ENCODE measurements at places on chromosomes 6 and 20.

- DNase-seq = no peak
Measured at GRCh38 chr6:11160199-11160598, 48.7 kb upstream of the ERVFRD-1 start.

- DNase-seq = no peak
Measured at GRCh38 chr6:7833751-7834070, 76.9 kb downstream of the TXNDC5 start.

DNA sequence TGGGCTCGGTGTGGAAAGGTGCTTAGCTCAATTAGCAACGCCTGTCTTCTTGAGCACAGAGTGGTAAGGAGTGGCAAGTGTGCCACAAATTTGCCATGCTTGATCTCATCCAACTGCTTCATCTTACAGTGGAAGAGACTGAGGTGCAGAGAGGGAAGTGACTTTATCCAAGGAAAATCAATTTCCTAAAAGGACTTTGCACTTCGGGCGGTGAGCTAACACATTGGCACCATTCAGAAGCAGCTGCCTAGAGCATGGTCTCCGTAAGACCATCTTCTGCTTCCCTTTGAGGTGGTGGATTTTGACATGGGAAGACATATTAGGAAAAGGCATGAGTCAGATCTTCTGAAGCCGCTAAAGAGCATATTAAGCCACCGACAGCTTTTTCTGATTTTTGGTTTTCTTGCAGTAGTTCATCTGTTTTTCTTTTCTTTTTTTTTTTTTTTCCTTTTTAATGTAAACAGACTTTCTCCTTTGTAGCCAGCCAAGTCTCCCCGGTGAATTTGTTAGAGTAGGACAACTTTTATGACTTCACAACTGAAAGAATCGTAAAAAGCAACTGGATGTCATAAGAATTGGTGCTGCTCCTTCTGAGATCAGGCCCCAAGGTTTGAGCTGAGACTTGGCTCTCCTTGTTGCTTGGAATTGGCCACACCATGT is 273.2 kb downstream of the CDC5L start:
- no peak for DNase-seq

DNA sequence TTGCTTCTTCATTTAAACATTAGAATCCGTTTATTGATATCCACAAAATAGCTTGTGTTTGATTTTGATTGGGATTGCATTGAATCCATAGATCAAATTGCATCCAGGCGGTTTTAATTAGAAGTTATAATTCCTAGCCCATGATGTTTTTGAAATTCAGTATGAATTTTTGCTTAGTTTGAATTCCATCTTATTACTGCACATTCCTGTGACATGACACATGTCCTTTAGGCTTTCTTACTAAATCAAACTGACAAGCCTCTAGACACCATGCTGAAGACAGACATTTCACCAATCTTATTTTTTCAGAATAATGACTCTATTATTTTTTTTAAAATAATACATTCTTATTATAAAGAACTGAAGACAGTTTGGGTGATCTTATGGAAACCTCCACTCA is 21.4 kb upstream of the PI16 start:
- no peak for DNase-seq

GRCh38 chr6:109104512-109104911 is 9.2 kb downstream of the CEP57L1 start:
- no peak for DNase-seq

DNA sequence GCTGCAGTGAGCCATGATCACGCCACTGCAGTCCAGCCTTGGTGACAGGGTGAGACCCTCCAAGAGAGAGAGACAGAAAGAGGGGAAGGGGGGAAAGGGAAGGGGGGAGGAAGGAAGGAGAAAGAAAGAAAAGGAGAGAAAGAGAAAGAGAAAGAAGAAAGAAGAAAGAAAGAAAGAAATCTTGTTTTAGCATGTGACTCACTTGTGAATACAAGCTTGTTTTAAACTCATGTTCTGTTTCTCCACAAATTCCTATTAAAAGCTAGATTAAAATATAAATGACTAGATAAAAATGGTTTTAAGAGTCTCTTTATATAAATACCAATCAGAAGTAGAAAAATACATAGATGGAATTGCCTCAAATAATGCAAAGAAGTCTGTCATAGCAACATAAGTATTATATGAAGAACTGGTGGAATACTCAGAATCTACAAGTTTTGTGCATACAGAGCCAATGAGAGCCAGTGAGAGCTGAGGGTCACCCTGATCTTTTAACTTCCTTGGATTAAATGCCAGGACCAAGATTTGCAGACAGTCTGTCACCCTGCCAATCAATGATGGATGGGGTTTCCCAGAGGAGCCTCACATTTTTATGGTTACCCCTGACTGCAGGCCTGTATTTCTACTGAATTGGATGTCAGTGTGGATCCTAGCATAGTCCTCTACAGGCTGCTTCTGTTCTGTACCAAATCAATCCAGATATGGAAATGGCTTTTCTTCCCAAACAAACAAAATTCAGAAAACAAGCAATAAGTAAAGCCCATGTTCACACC is 50.8 kb upstream of the LY86 start:
- DNase-seq = no peak

DNA sequence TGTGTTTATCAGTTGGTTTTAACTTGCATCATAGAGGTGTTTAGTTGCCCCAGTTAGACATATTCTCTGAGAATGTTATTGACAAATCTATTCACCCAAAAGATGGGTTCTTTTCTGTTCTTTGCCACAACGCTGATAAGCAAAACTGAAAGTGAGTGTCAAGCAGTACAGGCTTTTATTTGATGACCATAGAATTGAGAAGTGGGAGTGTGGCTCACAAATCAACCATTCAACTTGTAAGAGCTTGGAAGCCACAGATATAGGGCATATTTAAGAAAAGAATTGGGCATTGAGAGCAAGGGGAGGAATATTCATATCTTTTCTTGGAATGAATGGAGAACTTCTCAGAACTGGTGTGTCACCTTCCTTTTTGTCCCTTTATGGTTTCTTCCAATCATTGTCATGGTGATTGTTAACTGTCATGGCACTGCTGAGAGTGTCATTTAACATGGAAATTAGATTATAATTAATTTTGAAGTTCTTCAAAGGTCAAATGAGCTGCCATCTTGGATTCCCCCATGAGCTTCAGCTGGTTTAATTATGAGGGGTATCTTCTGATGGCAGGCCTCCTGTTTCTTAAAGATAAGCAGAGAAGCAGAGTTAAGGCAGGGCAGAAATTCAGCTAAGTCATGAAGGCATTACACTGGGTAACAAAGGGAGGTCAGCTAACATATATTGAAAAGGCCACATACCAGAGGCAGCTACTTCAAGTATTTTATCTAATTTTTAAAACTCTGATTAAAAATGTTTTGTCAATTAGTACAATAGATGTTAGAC is 254.0 kb upstream of the HTR1E start:
- DNase-seq = no peak

DNA sequence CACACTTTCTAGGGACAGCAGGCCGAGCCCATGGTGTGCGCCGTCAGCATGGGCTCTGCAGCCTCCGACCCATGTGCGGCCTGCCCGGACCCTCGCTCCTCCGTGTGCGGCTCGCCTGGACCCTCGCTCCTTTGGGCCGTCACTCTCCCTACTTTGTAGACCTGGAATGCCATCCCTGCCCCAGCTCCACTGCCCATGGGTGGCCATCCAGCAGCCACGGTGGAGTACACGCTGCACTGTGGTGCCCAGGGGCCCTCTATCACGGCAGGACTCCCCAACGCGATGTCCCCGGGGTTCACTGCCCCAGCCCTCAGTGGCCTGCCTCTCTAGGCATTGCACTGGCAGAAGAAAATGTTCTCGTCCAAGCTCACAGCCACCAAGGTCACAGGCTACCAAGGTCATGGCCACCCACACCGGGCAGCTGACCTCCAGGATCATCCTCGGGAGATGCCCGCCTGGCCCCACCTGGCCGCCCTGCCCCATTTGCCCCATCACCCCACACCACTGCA is 24.1 kb upstream of the MRGBP start:
- no peak for DNase-seq

- no peak for DNase-seq
Measured at GRCh38 chr6:129662980-129663431, 47.0 kb downstream of the ARHGAP18 start.

DNA sequence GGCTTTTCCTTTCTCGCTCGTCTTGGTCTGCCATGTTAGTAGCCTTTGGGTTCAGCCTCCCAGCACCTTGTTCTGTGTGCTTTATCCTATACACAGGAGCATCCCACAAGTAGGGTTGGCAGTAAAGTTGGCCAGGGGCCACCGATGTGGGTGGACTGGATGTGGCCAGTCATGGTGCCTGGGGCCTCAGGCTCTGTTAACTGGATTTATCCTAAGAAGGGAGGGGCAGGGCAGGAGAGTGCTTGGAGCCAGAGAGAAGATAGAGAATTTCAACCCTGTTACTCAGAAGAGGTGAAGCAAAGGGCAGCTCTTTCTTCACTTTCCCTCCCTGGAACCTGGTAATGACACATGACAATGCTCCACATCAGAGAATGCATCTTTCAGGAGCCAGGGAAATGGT is 14.1 kb upstream of the SIRPB2 start:
- DNase-seq = no peak

DNA sequence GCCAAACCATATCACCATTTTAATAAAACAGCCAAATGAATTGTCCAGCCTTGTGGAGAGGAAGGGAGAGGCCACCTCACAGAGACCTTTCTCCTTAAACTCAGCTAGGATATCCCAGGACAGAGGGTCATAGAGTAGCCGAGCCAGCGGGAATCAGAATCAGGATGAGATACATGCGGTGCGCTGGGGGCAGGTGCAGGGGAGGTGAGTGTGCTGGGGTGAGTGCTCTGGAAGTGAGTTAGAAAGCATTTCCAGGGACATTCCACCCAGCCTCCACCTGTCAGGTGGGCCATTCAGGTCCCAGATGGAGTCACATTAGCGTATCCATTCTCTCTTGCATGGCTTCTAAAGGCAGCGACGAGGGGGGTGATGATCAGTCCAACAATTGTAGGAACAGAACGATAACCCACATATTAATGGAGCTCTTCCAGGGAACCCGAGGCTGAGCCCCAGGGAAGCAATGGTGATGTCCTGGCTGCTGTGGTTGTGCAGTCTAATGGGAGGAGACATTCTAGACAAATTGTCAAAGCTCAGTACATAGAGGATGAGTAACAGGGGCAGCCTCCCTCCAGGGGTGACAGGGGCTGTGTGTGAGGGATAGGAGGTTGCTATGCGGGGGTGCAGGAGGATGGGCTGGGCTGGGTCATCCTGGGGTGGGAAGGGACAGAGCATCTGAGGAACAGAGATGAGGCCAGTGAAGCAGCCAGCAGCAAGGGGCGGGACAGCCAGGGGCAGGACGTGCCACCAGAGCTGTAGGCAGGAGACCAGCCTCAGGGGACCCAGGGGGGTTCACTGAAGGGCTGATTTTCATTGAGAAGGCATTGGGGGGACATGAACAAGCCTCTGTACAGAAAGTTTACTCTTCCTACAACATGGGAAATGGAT is 88.7 kb upstream of the FRMD1 start:
- DNase-seq = no peak

DNA sequence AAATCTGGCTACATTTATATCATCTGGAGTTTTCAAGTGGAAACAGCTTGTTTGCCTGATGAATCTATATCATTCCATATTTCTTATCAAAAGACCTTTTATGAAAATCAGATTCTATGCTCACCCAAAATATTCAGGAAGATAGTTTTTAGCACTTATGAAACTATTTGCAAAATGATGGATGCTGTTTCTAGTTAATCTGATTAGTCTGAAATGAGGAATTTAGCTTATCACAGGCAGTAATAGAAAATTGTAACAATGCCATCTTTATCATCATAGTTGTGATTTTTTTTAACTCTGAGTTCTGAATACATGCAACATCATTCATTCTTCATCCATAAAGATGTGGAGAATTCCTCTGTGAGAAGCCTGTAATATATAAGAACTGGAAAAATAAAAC is 229.7 kb downstream of the PLCB1 start:
- DNase-seq = no peak

GRCh38 chr6:35486005-35486925 is 10.6 kb downstream of the TEAD3 start:
- DNase-seq = no peak

- DNase-seq = no peak
Measured at GRCh38 chr20:14310977-14311627, 26.3 kb downstream of the FLRT3 start.

DNA sequence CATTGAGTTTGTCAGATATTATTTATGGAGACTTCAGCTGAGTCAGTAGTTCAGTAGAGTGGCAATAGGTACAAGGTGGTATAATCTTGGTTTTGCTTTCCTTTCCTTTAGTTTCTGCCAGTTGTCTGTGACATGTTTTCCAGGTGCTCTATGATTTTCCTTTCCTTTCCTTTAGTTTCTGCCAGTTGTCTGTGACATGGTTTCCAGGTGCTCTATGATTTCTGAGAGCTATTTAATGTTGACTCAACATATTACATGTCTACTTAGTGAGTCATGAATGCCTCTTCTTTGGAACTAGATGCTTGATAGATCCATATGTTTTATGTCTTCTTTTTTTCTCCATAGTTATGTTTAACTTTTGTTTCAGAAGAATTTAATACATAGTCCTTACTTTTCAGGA is 186.4 kb upstream of the DEFB112 start:
- DNase-seq = no peak

DNA sequence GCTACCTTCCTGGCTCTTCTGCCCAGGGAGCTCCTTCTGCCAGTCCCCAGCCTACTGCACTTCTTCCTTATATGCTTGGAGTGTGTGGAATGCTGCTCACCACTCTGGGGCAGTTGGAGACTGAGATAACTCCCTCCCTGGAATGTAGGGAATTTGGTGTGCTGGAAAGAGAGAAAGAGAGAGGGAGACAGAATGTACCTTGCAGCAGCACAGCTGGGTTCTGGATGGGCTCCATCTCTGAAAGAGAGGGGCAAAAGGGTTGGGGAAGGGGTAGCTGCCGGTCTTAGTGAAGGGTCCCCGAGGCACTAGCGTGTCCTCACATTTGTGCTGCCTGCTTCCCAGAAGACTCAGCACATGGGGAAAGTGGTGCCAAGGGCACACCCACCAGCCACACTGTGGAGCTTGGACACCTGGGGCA is 40.2 kb upstream of the DDR1 start:
- no peak for DNase-seq

DNA sequence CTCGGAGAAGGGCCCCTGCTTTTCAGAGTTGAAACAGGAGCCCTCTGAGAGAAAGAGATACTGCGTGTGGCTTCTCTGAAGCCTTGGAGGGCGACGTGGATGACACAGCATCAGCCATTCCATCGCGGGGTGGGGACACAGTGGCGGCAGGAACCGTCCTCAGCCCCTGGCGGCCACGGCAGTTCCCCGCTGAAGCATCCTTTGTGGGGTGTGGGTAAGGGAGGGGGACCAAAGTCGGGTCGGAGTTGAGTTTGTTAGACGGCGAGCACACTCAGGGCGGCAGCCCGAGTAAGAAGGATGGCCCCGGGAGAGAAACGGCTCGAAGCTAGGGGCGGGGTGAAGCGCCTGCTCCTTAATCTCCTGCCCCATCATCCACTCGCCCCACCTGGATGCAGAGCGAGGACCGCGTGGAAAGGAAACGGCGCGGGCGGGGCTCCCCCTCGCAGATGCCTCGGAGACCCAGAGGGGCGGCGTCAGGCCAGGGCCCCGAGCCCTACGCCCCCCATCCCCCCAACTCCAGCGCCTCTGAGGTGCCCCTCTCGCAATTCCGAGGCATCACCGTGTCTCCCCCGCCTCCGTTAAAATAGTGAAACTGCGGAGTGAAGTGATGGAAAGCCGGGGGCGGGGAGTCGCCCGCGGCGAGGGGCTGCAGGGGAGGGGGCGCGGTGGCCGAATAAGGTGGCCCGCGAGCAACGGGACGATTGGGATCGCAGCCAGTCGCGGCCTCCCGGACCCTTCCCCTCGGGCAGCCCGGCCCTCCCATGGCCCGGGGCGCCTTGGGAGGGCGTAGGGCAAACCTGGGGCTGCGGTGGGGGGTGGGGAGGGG is 796 bp upstream of the RREB1 start:
- DNase-seq = peak; percentile 75

- no peak for DNase-seq
Measured at GRCh38 chr6:33567836-33568235, 12.2 kb downstream of the BAK1 start.

- DNase-seq = no peak
Measured at GRCh38 chr6:38099221-38099620, 279.7 kb downstream of the ZFAND3 start.
